CD4-positive, alpha-beta T cell treated with Interleukin-12 subunit alpha and Interleukin-12 subunit beta, for 1 hour (primary cell): ENCODE measurements at places on chromosomes 4 and X.

- no peak for DNase-seq
Observed at GRCh38 chr4:175499735-175500352, 312.2 kb downstream of the GPM6A start.

GRCh38 chr4:65604515-65604914 lies 65.8 kb downstream of the EPHA5 start:
- DNase-seq = no peak

GRCh38 chr4:46450556-46450955 lies 60.6 kb upstream of the GABRA2 start:
- DNase-seq = no peak

DNA sequence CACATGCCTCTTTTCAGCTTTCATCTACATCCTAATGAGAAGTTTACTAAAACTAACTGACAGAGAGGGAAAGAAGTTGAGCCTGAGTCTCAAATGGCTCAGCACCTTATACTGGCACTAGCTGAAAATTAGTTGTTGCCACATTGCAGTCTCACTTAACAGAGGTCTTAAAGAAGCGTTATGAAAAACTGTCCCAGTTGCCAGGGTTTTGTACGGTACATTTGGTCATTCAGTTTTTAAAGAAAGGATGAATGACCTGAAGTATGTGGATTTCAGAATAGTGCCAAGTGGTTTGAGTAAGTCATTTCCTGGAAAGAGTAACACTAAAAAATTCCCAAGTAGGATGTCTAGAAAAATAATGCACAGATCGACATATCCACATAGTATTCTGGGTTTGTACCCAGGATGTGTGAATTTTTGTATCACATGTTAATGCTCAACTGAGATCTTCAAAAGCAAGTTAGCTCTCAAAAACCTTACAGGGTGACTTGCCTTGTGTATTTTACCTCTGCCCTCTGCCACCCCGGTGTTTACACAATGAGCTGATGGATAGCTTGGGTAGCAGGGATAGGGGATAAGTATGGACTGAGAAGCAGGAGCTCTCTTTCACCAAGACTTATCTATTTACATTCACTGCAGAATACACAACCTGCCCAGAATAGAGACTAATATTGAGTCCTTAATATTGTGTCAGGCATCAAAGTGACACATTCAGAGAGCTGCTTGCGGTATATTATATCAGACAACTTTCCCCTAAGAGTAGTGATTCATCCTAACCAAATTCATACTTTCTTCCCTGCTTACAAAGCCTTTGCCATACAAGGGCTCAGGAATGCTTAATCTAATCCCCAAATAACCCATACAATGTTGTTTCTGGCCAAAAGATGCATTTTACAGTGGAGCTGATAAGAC lies 1075.7 kb upstream of the PABPC4L start:
- no peak for DNase-seq

DNA sequence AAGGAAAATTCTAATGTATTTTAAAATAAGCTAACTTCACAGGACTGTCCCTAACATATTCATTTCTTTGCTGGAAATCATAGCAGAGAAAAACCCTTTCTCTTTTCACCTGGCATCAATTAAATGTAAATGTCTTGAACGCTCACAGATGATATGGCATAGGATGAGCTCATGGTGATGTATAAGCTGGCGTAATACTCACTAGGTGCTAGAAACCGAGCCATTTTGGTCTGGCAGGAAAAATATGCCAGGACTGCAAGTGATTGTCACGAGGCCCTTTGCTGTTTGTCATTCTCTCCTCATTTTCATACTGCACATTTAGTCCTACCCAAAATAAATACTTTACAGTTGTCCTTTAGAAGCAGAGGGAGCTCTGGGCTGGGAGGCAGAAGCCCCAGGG lies 222.7 kb upstream of the LNX1 start:
- no peak for DNase-seq

DNA sequence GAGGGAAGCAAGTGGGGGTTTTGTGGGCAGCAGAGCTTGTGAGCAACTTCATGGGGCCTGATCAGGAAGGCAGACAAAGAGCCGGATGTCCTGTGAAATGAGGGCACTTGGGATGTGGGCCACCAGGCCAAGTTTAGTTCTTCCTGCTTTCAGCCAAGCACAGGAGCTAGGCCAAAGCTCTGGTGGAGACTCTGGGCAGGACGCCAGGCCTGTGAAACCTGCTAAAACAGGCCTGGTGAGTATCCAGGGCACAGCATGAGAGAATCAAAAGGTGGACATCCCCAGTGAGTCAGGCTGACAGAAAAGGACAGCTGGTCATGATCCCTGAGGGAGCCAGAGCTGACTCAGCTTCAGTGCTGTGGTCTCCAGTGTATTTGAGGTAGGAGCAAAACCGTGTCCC lies 95.7 kb downstream of the NPNT start:
- no peak for DNase-seq

DNA sequence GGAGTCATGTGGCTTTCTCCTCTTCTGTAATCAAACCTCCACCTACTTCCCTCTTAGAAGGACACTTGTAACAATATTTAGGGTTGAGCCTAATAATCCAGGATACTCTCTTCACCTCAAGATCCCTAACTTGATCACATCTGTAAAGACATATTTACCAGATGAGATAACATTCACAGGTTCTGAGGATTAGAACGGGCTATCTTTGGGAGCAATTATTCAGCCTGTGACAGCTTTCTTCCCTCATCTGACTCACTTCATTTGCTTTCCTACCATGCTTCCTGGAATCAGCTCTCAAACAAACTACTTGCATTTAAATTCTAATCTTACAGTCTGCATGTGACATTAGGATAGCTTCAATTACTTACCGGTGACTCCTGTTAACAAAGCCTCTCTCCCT lies 133.5 kb upstream of the NDST3 start:
- no peak for DNase-seq

- no peak for DNase-seq
Observed at GRCh38 chr4:4735136-4735750, 124.2 kb upstream of the MSX1 start.
